Fibroblast of skin of right quadriceps (primary cell): ENCODE measurements at places on chromosomes 16 and 17.

GRCh38 chr17:3772764-3773163 is 28.2 kb downstream of the ITGAE start:
- DNase-seq, result no peak

DNA sequence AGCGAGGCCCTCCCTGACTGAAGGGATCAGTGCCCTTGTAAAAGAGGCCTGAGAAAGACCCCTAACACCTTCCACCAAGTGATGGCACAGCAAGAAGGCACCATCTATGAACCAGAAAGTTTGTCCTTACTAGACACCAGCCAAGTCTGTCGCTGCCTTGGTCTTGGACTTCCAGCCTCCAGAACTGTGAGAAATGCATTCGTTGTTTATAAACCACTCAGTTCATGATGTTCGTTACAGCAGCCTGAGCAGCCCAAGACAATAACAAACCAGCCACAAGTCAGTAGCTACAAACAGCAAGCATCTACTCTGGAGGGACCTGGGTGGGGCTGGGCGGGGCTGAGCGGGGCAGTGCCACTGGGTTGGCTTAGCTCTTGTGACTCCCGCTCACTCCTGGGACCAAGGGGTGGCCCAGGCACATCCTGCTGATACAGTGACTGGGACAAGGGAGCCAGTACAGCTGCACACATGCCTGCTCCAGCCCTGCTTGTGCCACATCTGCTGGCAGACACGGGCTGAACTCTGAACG is 234.9 kb downstream of the IRF8 start:
- DNase-seq, result no peak

GRCh38 chr17:30021708-30022317 is 80.4 kb downstream of the EFCAB5 start:
- DNase-seq, result peak; percentile 34

GRCh38 chr17:43543300-43543699 is 2.8 kb downstream of the ETV4 start:
- peak; percentile 23 for DNase-seq

DNA sequence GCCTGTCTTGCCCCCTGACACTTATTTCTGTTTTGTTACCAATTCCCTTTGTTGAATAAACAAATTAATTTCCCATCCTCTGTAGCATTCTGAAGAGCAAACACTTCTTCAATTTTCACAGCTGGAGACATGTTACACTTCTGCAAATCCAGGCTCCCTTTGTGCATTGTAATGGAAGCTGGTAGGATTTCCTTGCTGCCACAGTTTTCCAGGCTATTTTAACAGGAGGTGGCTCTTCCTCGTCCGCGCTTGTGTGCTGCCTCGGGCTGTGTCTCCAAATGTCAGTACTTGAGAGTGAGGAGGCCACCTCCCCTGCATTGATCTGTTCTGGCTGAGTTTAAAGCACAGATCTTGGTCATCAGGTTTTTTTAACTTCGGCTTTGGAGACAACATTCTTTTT is 40.0 kb downstream of the SOST start:
- no peak for DNase-seq

DNA sequence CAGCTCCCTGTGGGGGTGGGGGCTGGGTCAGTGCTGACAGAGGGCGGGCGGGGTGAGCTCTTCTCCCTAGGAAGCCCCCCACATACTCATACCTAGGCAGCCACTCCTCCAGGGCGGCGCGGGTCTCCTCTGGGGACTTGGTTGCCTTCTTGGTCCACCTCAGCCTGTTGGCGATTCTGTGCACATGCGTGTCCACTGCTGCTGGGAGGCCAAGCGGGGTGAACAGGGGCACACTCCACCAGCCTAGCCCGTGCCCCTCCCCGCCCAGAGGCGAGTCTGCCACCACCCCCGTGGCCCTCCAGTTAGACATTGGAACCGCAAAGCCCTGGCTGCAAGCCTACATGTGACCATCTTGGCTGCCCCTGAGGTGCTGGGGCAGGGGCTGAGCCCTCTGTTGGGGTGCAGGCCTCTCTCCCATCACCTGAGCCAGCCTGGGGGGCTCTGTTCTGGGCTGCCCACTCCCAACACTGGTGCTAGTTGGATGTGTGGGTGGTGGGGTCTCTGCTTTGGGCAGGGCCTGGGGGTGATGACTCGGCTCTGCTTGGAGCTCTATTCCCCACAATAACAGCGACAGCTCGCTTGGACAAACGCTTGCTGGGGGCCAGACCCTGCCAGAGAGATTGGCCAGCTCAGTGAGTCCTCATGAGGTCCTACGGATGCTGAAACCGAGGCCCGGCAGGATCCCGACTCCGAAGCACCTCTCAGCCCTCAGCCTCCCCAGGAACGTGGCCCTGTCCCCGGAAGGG is 7.4 kb downstream of the NTHL1 start:
- DNase-seq, result no peak

DNA sequence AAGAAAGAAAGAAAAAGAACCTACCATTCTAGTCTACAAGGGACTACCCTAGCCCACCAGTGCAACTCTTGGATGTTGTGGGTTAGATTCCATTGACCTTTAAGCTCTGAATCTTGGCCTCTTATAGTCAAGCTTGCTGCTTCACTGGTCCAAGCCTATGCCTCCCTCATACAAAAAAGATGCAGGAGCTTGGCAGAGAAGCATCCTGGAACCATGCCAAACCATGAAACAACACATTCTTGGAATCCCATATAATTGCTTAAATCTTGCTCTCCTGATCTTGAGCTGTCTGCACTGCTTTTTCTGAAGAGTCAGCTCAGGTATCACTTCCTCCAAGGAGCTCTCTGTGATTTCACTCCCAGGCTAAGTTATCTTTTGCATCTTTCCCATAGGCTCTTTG is 117.9 kb upstream of the GPR139 start:
- no peak for DNase-seq

GRCh38 chr16:74372369-74372768 is 3.7 kb upstream of the NPIPB15 start:
- no peak for DNase-seq

GRCh38 chr16:87764600-87765472 is 950 bp downstream of the KLHDC4 start:
- DNase-seq, result no peak

DNA sequence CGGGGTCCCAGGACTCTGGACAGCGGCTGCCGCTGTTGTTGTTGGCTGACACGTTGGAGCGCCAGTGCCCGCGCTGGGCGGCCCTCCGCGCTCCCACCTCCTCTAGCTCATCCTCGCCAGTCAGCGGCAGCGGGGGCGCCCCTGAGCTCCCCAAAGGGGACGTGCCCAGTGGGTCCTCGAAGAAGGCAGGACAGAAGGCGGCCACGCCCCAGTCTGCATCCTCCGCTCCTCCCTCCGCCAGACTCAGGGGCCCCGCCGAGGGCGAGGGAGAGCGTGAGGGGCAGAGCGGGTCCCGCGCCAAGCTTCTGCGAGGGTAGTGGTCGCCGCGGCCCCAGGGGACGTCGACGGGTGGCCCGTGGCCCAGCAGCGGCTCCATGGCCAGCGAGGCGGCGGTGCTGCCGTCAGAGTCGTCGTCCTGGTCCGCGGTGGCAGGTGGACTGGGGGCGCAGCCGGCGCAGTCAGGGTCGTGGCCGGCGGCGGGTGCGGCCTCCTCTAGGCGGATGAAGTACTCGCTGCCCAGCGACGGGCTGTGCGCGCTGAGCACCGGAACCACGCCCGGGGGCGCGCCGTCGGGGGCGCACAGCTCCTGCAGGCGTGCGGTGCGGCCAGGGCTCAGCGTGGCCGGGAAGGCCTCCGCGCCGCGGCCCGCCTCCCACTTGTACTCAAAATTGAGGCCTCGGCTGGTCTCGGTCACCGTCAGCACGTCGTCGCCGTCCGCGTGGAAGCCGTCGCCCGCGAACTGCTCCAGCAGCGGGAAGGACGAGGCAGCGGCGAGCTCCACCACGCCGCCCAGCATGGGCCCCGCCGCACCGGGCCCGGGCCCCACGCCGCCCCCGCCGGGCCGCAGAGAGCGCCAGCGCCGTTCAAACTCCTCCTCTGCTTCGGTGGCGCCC is 43.2 kb upstream of the PVALEF start:
- DNase-seq, result no peak

- no peak for DNase-seq
Measured at GRCh38 chr17:74893936-74894671, 671 bp upstream of the FADS6 start.

DNA sequence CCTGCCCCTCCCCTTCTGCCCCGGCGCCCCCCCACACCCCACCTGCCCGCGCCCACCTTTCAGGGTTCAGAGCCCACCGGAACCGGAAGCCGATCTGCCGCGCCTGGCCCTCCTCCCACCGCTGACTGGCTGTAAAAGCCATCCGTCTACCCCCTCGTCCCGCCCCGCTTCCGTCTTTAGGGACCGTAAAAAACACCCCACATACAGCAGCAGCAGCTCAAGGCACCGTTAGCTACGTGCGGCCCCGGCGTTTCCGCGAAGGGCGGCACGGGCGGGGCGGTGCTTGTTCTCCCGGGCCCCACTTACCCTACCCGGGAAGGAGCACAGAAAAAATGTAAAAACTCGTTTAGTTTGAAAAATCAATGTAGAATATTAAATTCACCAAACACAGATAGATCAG is at the start of gene MRPL28:
Gene MRPL28, minus strand, starts transcription at position 96 of the 400 bp plus-strand sequence. CDS start 320 bp downstream, outside the sequence.
- peak; percentile 94 for DNase-seq

GRCh38 chr16:27853101-27853500 is 210.4 kb downstream of the GSG1L start:
- DNase-seq, result no peak

DNA sequence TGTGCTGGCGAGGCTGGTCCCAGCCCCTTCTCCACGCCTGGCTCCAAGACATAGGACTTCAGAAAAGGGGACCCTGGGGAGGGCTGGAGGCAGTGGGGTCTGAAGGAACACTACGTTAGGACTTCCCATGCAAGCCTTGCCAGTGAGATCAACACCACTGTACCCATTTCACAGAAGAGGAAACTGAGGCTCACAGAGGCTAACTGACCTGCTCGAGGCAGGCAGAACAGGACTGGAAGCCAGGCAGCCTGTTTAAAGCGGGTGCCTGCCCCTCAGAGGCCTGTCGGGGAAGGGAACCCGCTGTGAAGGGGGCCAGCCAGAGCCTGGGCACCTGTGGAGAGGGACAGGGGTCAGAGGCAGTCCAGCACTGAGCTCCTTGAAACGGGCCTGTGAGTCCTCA is 32.3 kb downstream of the PEMT start:
- DNase-seq, result no peak

GRCh38 chr17:2188971-2189630 is 114.5 kb downstream of the SMG6 start:
- no peak for DNase-seq

- DNase-seq, result no peak
Measured at GRCh38 chr17:64291268-64291851, 28.3 kb upstream of the TEX2 start.

DNA sequence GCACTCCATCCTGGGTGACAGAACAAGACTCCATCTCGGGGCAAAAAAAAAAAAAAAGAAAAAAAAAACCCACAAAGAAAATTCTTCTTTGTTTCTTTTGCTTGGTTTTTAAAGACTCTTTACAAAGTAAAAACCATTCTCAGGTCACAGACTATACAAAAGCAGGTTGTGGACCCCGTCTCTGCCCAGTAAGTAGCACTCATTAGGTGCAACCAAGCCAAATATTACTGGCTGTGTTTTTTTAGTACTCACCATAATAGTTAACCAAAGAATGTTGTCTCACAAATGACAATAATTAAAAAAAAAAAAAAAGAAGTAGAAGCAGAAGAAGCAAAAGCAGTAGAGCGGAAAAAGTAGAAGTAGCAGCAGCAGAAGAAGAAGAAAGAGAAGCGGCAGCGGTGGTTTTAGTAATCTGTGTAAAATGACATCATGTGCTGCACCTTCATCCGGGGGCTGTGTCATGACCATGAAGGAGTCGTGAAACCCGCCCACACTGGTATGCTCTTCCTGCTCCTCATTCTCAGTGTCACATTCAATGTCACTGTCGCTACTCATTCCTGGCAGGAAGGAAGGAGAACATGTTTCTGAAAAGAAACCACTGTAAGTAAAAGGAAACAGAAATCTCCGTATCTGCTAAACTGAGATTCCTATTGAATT is 105.4 kb downstream of the TRIM37 start:
- peak; percentile 46 for DNase-seq

GRCh38 chr16:80580109-80580832 is 39.5 kb downstream of the DYNLRB2 start:
- peak; percentile 78 for DNase-seq

DNA sequence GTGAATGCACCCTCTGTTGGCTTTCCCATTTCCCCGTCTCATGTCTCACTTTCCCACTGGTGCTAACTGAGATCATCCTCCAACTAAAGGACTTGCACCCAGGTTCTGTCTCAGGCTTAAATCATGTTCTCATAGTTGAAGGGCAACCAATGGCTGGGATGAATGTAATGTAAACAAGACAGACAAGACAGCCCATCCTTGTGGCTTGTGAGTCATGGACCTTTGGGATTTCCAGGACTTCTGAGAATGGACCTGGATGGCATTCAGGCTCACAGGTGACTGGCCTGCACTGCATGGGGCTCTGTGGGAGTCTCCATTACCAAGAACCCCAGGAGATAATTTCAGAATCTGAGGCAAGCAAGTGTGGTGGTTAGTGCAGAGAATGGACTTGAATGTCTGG is 347.5 kb downstream of the HAPSTR1 start:
- DNase-seq, result no peak

- peak; percentile 91 for DNase-seq
Measured at GRCh38 chr17:7579001-7579833, at the start of gene CD68. TSS of gene CD68 (plus strand) at chr17:7579638. CDS start at chr17:7579678, 40 bp downstream.

GRCh38 chr16:30958175-30959079 is 873 bp downstream of the SETD1A start:
- peak; percentile 50 for DNase-seq

GRCh38 chr16:83393196-83393981 is 414.4 kb upstream of the HSBP1 start:
- DNase-seq, result peak; percentile 28

- DNase-seq, result peak; percentile 59
Measured at GRCh38 chr17:49968405-49969133, 421 bp upstream of the DLX4 start.

DNA sequence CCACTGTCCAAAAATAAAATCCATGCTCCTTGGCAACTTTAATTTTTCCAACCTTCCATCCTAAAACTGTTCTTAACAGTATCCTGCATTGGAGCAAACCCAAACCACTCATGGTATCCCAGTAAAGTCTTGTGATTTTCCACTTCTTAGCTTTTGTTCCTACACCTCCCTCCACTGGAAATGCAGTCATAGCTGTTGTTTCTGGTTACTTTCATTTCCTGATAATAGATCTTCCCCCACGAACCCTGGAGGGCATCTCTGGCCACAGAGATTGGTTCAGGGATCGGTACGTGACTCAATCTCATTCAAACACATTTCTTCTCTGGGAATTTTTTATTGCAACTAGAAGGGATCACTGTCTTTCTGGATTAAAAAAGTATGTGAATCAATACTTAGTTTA is 276.0 kb downstream of the GRIN2A start:
- DNase-seq, result no peak

DNA sequence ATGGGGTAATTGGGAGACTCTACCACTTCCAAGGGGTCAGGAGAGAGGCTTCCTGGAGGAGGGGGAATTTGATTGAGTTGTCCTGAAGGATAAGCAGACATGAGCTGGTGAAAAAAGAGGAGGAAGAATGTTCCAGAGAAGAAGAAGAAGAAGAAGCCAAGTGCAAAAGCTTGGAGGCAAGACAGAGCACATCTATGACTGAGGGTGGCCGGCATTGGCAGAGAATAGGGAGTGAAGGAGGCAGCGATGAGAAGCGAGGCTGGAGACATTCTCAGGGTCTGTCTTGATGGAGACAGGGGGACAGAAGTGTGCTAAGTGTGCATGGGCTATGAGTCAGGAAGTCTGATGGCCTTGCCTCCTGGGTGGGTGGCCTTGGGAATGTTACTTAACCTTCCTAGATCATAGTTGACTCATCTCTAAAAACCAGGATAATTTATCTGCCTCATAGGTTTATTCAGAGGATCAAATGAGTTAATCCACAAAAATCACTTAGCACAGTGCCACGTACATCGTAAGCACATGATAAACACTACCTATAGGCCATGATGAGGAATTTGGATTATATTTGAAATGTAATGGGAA is 171.7 kb downstream of the ABCC12 start:
- DNase-seq, result no peak
